Caki2 (cell line): ENCODE measurements at places on chromosomes 1 and 21.

GRCh38 chr1:230208619-230209261, 141.7 kb downstream of the GALNT2 start:
- no peak for DNase-seq

GRCh38 chr1:85599076-85599491, 18.5 kb downstream of the CCN1 start:
- peak; percentile 93 for DNase-seq

DNA sequence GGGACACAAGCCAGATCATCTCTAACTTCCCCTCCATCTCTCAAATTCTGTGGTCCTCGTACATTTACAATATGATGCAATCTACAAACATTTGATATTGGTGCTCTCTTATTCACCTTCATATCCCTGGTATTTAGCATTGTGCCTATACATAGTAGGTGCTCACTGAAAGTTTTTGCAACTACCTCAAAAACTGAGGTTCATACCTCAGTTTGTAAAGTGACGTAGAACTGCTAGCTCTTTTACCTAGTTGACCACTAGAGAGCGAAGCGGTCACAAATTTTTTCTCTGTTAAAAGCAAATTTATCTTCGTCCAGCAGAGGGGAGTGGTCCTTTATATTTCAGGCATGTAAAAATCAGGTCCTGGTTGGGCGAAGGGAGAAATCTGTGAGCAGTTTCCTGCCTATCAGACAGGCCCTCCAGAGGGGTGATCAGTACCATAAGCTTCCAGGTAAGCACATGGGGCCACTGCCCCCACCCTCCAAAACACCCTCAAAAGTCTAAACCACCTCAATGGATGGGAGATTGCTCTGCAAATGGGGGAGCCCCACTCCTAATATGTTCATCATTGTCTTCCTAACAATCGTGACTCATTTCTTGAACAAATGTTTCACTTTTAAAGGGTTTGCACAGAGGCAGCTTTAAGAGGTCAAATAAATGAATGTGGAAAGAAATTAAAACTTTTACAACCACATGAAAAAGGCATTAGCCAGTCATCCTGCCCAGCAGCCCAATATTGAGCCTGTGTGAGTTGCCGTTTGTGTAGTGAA, 10.6 kb upstream of the HLCS start:
- DNase-seq, result peak; percentile 80

DNA sequence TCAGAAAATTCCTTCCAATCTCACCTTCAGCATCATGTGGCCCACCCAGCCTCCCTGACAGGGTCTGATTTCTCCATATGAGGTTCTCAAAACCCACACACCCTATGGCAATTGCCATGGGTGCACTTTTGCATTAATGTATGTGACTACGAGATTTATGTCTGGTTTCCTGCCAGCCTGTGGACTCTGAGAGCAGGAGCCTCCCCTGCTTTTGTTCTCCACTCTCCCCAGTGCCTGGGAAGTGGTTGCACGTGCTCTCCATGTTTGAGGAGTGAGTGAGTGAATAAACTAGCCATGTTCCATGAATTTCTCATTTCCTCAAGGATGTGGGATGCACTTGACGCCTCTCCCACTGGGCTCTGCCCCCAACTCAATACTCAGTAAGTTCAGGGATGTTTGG, 91.2 kb downstream of the ACTL8 start:
- no peak for DNase-seq

- no peak for DNase-seq
Observed at GRCh38 chr1:224504297-224505041, 69.9 kb upstream of the WDR26 start.

- peak; percentile 5 for DNase-seq
Observed at GRCh38 chr1:187313115-187313514, 484.4 kb downstream of the PLA2G4A start.

DNA sequence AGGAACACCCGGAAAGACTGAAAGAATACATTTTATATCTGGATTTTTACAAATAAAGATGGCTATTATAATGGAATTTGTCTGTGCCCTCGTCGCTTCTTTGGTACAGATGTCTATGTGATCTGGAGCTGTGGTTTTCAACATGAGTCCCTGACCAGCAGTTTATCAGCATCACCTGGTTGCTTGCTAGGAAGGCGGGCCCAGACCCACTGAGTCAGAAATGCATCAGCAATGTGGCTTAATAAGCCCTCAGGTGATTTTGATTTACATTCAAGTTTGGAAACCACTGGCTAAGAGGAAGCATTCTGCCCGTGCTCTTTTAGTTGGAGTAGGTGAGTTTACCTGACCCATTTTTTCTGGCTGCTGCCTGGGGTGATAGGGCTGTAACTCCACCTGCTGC, 31.7 kb downstream of the ATP1A1 start:
- no peak for DNase-seq

DNA sequence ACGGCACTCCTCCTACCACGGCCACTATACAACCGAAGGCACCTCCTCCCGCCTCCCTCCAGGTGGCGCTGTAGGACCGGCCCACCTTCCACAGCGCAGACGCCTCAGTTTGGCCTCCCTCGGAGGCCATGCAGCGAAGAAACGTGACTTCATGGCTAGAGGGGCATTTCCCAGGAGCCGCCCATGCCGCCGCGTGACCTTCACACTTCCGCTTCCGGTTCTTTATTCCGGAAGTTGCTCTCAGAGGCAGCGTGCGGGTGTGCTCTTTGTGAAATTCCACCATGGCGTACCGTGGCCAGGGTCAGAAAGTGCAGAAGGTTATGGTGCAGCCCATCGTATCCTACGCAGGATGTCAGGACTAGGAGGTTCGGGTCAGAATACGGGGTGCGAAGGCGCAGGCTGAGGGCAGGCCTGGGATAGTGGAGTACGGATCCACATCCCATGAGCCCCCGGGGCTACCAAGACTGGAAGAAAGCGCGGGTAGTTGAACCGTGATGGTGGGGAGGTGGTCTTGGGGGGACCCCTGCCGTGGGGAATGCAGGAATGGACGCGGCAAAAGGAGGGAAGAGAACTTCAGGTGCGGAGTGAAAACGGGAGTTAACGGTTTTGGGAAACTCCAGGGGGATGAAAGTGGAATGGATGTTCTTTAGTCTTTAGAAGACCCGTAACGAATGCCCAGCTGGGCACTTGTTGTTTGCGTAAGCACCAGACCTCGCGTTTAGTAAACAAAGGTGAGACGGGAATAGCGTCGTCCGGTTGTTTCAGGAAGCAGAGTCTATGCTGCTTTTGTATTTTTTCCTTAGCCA, at the start of gene SNRPE:
SNRPE (plus strand) TSS at position 221 of the 806 bp plus-strand sequence; CDS start at position 282, 61 bp downstream.
- peak; percentile 98 for DNase-seq

GRCh38 chr1:236457775-236458174, 63.7 kb downstream of the EDARADD start:
- no peak for DNase-seq

- no peak for DNase-seq
Observed at GRCh38 chr1:75771978-75772377, 14.1 kb upstream of the RABGGTB start.

DNA sequence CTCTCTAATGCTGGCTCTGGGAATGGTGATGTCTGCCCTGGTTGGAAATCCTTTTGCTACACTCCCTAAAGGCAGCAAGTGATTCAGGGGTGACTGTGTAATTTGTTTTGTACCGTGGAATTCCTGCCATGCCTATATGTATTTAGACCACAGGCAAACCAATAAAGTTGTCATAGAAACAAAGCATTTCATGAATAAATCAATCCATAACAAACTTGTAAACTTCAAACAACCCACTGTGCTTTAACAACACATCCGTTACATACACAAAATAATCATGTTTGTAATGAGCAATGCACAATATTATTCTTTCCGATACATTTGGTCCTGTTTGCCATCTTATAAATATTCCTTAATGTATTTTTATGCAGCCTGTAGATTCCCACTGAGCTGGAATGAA, 330.3 kb upstream of the SNX7 start:
- DNase-seq, result no peak

DNA sequence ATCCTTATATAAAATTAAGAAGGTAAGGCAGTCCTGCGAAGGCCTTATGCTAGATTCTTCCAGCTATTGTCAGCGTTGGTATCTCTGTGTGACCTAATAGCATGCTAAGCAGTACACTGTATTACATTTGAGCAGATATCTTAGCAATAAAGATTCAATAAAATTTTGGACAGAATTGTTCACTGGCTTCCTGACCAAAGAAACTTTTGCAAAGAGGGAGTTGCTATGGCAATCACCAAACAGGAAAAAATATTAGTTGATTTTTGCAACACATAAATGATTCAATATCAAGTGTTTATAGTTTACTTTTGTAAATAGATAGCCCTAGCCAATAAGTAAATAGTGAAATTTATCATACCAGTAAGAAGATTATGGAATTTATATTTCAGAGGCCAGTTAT, 31.0 kb upstream of the PLEKHO1 start:
- no peak for DNase-seq

GRCh38 chr1:55580845-55581332, 365.7 kb upstream of the USP24 start:
- no peak for DNase-seq

- DNase-seq, result no peak
Observed at GRCh38 chr21:45997495-45998275, 16.1 kb downstream of the COL6A1 start.

DNA sequence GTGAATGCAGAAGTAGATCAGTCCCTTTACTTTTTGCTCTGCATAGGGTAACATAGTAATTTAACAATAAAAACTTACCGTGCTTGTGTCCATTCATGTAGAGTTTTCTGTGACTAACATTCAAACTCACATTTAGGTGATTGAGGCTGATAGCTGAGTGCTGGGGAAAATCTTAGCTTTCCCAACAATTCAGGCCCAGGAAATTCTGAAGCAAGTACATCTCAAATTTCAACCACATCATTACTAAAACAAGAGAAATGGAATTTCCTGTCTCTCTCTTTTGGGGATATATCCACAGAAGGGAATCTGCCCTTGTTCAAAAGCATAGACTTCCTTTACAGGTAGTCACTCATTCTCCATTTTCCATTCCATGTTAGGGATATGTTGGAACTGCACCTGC, 33.1 kb upstream of the C1orf146 start:
- no peak for DNase-seq

- DNase-seq, result no peak
Observed at GRCh38 chr21:18411565-18411964, 8.0 kb upstream of the TMPRSS15 start.

- no peak for DNase-seq
Observed at GRCh38 chr1:19861842-19862530, 20.2 kb upstream of the OTUD3 start.

- DNase-seq, result peak; percentile 70
Observed at GRCh38 chr21:39388038-39388810, 39.3 kb upstream of the HMGN1 start.
